ENCODE measurements at places on chromosomes 16 and 17.
A peak's percentile ranks its signal among the peaks of the same experiment; 100 is the strongest.

- no peak for DNase-seq
Observed at GRCh38 chr16:79810449-79811189, 210.1 kb upstream of the MAF start.

DNA sequence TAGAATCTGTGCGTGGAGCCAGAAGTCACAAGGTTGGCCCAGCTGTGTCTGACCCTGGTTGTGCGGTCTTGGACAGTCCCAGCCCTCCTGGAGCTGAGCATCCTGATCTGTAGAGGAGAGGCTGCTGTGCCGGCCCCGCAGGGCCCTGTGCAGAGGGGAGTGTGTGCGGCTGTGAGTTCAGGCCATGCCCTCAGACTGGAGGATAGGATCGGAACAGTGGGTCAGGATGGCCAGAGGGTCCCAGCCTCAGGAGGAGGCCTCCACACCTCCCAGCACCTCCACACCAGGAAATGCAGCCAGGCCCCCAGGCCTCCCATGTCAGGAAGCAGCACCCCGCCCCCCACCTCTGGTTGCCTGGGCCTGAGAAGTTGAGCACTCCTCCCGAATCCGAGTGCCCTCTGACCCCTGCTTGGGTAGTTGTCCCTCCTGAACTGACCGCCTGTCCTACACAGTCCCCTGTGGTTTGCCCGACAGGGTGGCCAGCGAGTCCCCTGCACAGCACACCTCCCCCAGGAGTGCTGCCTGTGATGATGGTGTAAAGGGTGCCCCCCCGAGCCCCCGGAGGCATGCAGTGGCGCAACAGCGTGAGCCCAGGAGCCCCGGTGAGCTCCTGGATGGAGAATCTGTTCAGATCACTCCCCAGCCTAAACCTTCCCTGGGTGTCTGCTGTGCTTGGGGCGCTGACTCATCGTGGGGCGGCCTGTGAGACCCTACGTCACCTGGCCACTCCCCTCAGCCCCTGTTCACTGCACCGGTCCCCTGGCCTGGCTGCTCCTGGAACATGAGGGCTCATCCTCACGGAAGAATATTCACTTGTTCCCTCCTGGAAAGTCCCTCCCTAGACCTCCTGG, 285.2 kb downstream of the SEC14L1 start:
- no peak for DNase-seq

DNA sequence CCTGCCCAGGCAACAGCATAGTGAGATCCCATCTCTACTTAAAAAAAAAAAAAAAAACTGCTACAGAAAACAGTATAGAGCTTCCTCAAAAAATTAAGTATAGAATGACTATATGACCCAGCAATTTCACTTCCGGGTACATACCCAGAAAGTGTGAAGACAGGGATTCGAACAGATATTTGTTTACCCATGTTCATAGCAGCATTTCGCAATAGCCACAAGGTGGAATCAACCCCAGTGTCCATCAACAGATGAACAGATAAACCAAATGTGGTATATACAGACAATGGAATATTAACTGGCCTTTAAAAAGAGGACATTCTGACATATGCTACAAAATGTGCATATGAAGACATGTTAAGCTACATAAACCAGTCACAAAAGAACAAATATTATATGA, 95.5 kb downstream of the CHD9NB start:
- no peak for DNase-seq

DNA sequence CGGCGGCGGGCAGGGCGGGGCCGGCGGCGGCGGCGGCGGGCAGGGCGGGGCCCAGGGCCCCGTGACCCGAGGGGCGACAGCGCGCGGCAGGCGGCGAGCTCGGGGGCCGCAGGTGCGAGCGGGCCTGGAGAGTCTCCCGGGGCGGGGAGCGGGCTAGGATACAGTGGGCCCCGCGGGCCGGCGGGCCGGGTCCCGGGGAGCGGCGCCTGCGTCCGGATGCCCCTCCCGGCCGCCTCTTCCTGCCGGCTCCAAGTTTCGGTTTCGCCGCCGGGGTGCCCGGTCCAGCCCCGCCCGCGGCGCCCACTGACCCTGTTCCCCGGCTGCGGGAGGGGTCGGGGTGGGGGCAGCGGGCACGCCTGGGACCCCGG, at the start of gene RNF213:
RNF213 (plus strand) TSS at position 62 of the 368 bp plus-strand sequence. CDS start 2,830 bp downstream, outside the sequence.
- DNase-seq: peak; percentile 49

DNA sequence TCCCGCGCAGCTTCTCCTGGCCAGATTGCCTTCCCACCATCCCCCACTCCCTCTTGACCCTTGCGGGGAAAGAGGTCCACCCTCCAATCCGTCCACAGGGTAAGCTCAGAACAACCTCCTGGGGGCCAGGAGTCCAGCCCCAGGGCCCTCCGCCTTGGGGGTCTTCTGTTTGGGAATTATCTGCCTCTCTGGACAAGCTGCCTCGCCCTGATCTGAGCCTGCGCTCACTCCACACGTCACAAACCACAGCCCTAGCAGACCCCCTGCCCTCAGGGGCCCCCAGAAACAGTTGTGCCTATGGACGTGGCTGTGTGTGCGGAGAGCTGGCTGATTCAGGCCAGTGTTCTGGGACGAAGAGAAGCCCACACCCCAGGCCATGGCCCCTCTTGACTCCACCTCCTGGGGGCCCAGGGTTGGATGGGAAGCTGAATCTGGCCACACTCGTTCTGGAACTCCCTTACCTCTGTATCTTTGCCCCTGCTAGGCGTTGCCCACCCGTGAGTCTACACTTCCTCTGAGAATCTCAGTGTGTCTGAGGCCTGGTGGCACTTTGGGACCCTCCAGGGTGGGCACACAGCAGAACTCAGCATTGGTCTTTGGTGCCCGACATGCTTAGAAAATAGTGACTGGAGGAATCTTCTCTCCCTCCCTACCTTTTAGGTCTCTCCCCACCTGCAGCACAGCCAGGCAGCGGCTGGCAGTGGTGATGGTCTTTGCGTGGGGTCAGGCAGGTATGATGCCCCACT, 119.9 kb upstream of the SMURF2 start:
- DNase-seq: no peak

Measured in stimulated activated CD4-positive, alpha-beta T cell treated with anti-CD3 and anti-CD28 coated beads, Interleukin-4, amount 100 ng/mL, for 24 hours (primary cell).